HTR-8/SVneo (cell line): ENCODE measurements at places on chromosomes 11 and 22.

GRCh38 chr22:47163856-47164513 lies 401.5 kb downstream of the TBC1D22A start:
- no peak for DNase-seq

- no peak for DNase-seq
Observed at GRCh38 chr22:38144025-38144405, 33.5 kb upstream of the BAIAP2L2 start.

DNA sequence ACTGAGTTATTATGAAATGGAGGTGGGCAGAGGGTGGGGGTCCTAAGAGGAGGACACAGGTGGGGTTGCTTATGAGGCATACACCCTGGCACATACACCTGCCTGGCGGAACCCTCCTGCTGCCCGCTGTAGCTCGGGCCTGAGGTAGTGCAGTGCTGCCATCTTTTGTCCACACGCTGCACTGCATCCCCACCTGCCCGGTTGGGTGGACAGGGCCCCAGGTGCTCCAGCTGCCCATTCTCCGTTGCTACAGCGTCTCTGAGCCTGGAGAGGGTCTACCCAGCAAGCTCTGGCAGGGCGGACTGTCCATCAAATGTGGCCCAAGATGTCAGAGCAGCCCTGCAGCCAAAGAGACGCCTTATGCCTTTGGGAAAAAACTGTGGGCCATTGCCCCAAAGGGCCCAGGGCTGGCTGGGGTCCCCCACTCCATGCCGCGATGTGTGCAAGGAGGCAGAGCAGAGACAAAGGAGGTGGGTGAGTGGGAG lies 131.2 kb downstream of the BUD13 start:
- peak; percentile 60 for DNase-seq

DNA sequence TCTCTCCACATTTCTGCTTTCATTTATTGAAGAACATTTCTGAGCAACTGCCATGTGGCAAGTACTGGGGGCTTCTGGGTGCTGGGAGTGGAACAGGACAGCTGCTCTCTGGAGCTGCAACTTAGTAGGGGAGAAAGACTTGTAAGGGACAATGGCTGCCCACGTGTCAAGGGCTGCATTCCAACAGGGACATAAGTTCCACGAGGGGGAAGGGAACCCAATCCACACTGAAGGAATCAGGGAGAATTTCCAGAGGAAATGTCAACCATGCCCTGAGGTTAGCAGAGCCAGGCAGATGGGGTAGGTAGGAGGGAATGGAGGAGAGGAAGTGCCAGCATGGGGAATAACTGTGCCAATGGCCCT lies 1.7 kb downstream of the MAPK8IP2 start:
- no peak for DNase-seq

- DNase-seq = no peak
Observed at GRCh38 chr22:46075764-46076531, 74.4 kb upstream of the PPARA start.

DNA sequence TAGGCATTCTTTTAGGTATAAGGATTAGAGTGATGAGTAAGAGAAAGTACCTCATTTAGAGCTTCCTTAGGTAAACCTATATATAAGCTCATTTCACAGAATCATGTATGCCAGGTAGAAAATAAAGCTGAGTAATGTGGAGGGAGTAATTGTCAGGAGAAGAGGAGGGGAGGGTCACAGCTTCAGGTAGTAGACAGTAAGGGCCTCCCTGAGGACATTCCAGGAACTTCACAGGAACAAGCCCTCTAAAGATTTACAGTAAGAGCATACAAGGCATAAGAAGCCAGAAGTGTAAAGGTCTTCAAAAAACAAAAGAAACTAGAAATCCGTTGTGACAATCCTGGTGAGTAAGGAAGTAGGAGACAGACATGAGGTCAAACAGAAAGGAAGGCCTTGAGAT lies 57.6 kb downstream of the USP47 start:
- no peak for DNase-seq

GRCh38 chr22:48331266-48331665 lies 1496.4 kb downstream of the BRD1 start:
- no peak for DNase-seq

DNA sequence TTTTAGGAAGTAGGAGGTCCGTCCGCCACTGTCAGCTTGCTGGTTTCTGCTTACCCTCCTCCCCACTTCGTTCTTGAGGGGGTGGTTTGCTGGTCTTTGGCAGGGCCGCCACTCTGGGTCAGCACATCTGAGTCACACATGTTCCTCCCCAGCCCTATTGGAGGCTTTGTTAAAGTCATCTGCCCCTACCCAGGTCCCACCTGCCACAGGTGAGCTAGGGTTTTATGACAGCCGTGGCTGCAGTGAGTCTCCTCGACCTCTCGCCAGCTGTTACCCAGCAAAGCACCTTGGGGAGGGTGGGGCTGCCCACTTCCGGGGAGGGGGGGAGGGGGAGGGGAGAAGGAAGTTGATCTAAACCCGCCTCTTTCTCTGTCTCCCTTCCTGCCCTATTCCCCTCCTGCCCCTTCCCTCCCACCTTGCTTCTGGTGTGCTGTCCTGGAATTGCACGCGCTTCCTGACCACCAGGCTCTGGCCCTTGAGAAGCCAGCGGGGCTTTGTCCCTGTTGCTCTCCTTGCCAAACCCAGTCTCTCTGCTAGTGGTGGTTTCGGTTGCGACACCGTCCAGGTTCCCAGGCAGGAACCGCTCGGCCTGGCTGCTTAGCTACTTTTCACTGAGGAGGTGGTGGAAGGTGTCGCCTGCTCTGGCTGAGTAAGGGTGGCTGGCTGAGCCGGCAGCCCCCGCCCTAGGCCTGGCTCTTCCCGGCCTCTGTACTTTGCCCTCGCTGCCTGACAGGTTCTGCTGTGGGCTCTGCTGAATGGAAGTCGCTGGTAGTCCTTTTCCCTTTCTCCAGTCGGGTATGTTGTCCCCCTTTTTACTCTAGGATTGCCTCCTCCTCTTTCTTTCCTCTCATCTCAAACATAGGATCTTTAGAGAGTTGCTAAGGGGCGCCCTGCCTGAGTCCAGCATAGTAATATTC lies 28.5 kb downstream of the RCOR2 start:
- DNase-seq = no peak

- no peak for DNase-seq
Observed at GRCh38 chr22:20465759-20466077, 28.1 kb upstream of the SCARF2 start.

- DNase-seq = peak; percentile 10
Observed at GRCh38 chr11:29129844-29130243, 887.0 kb downstream of the KCNA4 start.

- no peak for DNase-seq
Observed at GRCh38 chr11:61011950-61012736, 40.7 kb downstream of the CD6 start.

GRCh38 chr11:9104580-9104979 lies 13.2 kb upstream of the SCUBE2 start:
- no peak for DNase-seq

DNA sequence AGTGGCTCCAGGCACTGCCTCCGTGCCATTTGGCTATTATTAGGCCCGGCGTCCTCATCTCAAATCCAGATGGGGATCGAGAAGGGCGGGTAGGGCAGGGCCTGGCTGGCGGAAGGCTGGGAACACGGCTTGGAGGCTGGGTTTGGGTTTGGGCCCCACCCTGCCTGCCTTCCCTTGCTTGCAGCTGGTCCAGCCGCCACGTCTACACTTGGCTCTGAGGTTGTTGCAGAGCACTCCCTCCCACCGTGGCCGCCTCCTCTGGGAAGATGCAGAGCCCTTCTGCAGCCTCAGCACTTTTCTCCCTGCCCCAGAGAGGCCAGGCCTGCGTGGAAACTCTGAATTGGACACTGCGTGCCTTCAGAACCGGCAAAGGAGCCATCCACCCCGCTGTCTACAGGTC lies 5.2 kb upstream of the SMTN start:
- no peak for DNase-seq

DNA sequence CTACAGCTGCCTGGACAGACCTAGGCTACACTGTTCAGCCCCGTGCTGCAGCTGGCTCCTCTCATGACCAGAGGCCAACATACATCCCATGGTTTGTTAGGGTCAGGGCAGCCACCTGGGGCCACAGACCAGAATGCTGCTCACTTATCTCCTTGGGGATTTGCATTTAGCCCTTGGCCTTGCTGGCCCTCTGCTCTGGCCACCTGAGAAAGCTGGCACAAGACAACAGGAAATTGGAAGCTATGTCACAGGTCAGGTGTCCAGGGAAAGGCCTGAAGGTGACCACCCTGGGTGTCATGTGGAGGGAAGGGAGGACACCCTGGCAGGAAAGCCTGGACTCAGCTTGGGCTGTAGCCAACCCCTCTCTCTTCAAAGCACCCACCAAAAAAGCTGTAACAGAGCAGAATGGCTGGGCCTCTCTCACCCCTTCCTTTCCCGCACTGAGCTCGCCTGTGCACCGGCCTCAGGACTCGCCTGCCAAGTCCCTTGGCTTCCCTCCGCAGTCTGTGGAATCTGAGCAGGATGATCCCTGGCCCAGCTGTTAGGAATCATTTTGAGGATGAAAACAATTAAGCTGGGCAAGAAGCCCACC lies 86.3 kb downstream of the SNX19 start:
- DNase-seq = no peak

GRCh38 chr11:2802389-2803185 lies 83.0 kb downstream of the CDKN1C start:
- no peak for DNase-seq

GRCh38 chr11:64776875-64777274 lies 1.5 kb downstream of the SF1 start:
- no peak for DNase-seq

DNA sequence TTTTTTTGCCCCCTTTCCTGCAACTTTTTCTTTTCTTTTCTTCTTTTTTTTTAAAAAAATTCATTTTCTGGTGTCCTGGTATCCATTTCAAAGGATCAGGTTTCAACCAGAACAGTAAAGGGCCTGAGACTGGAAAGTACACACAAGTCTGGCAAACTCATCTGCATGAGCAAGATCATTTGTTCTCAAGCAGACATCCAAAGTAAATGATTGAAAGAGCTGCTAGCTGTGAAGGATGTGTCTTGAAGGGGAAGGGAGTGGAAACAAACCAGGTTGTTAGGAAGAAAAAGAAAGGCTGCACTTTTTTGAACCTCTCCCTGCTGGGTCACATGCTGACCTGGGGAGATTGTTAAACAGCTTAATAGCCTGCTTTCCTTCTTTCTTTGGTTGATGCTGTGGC lies 5.3 kb downstream of the YAP1 start:
- no peak for DNase-seq

GRCh38 chr11:94665116-94665659 lies 98.0 kb downstream of the PIWIL4 start:
- DNase-seq = no peak

- no peak for DNase-seq
Observed at GRCh38 chr11:110472858-110473257, 43.1 kb downstream of the FDX1 start.

DNA sequence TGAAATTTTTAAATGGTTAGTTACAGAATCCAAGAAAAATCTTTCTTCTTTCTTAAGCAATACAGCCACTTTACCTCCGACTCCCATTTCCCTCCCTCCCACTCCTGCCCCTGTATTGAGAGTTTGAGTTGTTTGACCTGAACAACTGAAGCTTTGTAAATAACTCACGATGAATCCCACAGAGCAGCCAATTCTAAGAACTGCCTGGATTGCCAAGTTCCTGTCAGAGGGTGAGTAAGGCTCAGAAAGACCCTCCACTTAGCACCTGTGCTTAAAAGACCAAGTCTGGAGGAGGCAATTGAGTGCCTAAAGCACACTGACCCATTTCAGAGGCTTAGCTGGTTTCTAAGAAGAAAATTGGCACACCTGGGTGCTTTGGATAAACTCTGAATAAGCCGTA lies 158.5 kb downstream of the MSANTD4 start:
- DNase-seq = no peak

DNA sequence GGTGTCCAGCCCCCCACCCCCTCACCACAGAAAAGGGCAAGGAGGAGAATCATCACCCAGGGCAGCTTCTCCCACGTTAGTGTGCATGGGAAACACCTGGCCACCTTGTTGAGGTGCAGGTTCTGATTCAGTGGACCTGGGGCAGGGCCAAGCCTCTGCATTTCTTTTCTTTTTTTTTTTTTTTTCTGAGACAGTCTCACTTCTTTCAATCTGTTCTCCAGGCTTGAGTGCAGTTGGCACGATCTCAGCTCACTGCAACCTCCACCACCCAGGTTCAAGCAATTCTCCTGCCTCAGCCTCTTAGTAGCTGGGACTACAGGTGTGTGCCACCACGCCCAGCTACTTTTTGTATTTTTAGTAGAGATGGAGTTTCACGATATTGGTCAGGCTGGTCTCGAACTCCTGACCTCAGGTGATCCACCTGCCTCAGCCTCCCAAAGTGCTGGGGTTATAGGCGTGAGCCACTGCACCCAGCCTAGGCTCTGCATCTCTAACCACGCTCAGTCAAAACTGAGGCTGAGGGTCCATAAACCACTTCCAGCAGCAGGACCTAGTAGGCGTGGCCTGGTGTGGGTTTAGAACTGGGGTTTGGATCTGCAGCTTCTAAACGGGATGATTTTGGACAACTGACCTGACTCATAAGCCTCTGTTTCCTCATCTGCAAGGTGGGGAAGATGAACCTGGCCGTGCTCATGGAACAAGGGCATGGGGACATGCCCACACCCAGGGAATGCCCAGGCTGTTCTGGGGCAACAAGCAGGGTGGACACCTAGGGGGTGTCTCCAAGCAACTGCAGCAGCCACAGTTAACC lies 734 bp downstream of the ZP1 start:
- DNase-seq = no peak

DNA sequence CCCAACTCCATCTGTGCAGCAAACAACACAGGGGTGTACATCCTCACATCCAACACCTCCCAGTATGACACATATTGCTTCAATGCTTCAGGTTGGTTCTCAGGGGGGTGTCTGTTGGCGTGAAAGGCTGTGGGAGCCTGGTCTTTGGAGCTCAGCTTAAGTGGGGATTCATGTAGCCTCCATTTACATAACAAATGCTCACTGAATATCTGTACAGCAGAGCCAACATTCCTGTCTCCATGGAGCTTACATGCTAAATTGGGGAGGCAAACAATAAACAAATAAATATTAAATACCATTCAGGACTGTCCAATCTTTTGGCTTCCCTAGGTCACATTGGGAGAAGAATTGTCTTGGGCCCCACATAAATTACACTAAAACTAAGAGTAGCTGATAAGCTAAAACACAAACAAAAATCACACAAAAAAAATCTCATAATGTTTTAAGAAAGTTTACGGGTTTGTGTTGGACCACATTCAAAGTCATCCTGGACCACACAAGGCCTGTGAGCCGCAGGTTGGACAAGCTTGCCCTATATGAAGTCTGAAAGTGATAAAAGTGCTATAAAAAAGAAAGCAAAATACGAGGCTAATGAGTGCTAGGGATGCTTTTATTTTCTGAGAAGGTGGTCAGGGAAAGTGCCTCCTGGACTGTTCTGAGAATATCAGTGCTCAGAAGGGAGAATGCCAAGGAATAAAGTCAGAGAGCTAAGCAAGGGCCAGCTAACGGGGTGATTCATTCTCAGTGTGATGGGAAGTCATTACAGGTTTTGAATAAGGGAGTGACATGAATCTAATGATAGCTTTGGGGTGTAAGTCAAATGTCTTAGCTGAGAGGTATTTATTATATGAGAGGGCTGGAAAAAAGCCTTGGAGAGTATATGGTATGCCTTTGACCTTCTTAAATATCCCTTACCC lies 41.6 kb downstream of the CD44 start:
- DNase-seq = no peak

- no peak for DNase-seq
Observed at GRCh38 chr11:117217141-117218084, 14.5 kb downstream of the PCSK7 start.
